CD4-positive, alpha-beta T cell treated with Interleukin-6 for 4 hours (primary cell): ENCODE measurements at places on chromosomes 3 and 15.

GRCh38 chr3:37970802-37971201, 19.8 kb upstream of the VILL start:
- DNase-seq, result no peak

GRCh38 chr3:196122021-196122687, 40.3 kb upstream of the TFRC start:
- DNase-seq, result no peak

DNA sequence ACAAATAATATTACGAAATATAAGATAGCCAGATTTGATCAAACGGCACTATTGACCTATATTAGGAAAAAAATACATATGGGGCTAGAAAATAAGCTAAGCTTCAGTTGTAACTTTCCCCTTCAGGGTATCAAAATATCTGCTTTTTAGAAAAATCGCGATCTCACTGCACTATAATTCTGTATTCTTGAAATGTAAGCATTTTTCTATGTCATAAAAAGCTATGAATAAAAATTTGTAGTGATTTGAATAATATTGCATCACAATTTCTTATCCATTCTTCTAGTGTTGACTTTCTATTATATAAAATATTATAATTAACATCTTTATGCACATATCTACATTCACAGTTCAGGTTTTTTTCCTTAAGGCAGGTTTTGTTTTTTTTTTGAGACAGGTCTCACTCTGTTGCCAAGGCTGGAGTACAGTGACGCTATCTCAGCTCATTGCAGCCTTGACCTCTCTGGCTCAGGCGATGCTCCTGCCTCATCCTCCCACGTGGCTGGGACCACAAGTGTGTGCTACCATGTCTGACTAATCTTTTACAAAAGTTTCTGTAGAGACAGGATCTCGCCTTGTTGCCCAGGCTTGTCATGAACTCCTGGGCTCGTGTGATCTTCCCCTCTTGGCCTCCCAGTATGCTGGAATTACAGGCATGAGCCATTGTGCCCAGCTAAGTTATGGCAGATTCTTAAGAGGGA, 21.6 kb downstream of the EMC4 start:
- DNase-seq, result no peak

DNA sequence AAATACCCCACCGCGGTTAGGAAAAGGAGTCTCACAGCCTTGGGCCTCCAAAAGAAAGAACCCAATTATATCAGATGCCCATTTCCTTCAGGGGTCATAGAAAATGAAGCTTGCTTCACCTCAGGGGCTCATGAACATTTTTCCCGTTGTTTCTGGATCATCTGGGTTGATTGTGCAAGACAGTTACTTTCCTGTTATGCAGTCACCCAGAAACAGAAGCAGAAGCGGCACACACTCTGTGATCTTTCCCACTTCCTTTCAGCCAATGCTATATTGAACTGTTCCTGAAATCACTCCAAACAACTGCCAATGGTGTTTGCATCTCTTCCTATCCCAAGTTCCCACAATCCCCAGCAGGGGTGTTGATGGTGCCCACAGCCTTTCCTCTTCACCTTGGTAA, 295.6 kb upstream of the RASGRP1 start:
- DNase-seq, result no peak
